ENCODE measurements at places on chromosomes 3 and 15.

DNA sequence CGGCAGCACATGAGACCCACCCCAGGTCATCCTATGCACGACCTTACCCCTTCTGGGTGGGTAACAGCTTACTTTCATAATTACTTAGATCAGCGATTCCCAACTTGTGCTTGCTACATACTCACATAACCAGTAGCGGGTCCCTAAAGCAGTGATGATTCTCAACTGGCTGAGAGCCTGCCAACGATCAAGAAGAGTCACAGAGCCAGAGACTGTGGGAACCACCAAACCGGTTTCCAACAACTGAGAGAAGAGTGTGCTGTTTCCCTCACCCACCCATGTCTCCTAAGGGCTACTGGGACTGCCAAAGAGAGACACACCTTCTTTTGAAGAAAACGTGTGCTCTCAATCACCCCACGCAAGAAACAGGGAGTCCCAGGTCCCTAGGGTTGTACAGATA, 12.0 kb upstream of the XXYLT1 start:
- DNase-seq = no peak

DNA sequence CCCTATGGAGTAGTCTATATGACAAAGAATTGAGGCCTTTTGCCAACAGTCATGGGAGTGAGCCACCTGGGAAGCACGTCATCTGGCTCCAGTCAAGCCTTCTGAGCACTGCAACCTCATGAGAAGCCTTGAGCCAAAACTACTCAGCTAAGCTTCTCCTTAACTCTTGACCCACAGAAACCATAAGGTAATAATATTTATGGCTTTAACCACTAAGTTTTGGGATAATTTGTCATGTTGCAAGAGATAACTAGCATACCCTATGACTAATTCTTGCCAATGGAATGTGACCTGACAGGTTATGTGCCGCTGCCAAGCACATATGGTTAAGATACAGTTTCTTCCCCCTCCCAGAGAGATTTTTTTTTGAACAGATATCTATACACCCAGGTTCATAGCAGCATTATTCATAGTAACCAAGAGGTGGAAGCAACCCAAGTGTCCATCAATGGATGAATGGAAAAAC, 11.8 kb upstream of the SLC6A11 start:
- no peak for DNase-seq

GRCh38 chr3:38141173-38141951, 2.9 kb downstream of the MYD88 start:
- no peak for DNase-seq

DNA sequence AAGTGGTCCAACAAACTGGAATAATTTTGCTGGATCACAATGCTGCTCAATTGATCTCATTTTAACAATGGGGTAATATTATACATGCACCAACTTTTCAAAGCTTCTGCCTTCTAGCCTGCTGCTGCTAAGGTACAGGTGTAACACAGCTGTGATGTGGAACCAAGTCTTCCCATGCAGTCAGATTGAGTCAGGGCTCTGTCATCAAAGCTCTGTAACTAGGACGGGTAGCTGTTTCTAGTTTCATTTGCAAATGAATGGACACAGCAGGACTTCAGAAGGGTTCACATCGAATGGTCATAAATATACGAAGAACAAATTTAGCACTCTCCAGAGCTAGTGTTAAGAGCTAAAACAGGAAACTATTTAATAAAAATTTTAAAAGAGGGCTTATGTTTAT, 189.2 kb downstream of the USP13 start:
- no peak for DNase-seq

GRCh38 chr15:65904301-65904700, 35.0 kb downstream of the RAB11A start:
- no peak for DNase-seq

DNA sequence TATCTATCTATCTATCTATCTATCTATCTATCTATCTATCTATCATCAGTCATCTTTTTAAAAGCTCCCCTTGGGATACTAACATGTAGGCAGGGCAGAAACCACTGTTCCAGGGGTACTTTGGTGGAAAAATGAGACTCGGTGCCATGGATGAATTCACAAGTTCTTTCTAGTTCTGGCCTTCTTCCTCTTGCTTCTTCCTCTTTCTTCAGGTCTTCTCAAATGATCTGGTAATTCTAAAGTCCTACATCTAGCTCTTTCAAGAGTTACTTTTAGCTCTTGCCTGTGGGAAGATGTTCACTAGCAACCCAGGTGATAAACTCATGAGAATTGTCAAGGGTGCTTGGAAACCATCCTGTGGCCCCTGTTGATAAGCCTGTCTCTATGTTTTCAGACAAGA, 168.5 kb upstream of the TBC1D5 start:
- no peak for DNase-seq

- no peak for DNase-seq
Measured at GRCh38 chr15:45027220-45027619, 4.2 kb downstream of the SORD start.

GRCh38 chr3:112979244-112979832, 4.4 kb upstream of the CD200R1 start:
- no peak for DNase-seq

DNA sequence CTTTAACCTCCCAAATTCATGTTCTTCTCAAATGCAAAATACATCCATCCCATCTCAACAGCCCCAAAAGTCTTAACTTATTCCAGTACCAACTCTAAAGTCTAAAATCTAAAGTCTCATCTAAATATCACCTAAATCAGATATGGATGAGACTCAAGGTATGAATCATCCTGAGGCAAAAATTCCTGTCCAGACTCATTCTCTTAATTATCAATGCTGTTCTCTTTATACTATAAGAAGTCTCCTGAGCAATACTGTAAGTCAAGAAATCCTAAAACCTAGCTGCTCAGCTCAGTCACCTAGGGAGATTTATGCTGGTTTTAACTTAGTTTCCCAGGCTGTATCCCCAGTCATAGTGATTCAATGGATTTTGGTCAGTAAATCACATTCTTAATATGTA, 11.1 kb downstream of the RAD18 start:
- DNase-seq = no peak

DNA sequence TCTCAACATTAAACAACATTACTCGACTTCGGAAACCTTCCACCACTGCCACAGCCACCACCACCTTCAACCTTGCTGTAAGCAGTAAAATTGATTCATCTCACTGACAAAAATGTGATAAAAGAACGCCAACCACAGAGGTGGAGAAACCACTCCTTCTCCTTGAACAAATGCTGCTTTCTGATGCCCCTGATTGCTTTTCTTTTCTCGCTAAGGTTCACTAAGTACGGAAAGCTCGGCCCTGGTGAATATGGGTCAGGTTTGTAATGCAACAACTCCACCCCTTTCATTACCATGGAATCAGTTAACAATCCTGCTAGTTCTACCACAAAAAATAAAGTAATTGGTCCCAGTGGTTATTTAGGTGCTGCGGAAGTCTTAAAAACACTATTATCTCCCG, 44.9 kb downstream of the MEIS2 start:
- no peak for DNase-seq

DNA sequence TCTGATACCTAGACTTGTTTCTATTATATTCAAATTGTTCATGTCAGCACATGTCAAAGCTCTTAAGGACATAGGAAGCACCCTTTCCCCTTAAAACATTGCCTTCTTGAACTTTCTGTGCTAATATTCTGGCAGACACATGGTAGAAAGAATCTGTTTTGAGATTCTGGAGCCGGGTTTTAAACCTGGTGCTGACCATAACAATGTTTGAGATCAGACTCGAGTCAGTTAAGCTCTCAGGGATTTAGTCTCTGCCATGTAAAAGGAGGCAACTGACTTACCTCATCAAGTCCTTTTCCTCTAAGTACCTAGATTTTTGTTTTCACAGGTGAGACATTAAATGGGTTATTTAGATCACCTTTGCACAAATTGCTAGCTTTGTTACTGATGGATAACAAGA, 38.9 kb downstream of the RBMS3 start:
- no peak for DNase-seq

- DNase-seq = no peak
Measured at GRCh38 chr3:29609328-29609811, 328.5 kb downstream of the RBMS3 start.

DNA sequence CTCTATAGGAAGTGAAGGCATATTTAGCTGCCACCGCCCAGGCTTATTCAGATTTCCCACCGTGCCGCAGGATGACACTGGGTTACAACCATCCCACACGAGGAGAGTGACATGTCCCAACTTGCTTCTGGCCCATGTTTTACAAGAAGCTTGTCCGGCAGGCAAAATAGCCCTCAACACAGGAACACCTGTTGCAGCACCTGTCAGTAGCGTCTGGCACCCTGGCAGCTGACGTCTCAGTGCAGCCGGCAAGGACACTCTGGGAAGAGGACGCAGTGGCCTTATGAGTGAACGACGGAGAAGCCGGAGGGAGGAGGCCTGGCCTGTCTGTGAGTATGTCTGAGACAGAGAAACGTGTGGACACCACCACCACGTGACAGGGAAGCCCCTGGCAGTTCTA, 32.1 kb downstream of the FAM174B start:
- no peak for DNase-seq

DNA sequence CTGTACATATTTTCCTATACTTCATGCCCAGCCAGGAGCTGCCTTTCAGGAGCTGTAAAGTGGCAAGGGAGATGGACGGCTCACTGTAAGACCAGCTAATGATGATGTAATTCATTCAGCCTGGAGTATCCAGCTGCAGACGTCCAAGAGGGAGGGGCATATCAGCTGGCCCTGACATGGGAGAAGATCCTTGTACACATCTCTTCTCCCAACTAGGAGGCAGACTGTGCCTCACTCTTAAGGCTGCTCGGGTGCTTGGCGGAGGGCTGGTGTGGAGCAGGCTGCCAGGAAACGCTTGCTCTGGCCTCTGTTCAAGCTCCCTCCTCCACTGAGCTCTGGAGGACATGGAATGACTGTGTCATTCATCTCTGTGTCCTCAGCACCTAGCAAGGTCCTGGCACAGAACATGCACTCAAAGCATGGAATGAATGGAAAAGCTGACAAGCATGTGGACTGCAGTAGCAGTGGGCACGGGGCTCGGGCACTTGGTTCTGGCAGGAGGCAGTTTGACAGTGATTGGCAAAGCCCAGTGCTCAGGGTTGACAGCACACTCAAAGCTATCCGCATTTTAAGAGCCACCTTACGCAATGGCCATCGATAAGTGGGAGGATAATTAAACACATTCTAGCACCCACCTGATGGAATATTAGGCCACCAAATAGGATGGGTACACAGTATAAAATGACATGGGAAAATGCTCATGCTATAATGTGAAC, 72.4 kb downstream of the TBC1D2B start:
- no peak for DNase-seq

DNA sequence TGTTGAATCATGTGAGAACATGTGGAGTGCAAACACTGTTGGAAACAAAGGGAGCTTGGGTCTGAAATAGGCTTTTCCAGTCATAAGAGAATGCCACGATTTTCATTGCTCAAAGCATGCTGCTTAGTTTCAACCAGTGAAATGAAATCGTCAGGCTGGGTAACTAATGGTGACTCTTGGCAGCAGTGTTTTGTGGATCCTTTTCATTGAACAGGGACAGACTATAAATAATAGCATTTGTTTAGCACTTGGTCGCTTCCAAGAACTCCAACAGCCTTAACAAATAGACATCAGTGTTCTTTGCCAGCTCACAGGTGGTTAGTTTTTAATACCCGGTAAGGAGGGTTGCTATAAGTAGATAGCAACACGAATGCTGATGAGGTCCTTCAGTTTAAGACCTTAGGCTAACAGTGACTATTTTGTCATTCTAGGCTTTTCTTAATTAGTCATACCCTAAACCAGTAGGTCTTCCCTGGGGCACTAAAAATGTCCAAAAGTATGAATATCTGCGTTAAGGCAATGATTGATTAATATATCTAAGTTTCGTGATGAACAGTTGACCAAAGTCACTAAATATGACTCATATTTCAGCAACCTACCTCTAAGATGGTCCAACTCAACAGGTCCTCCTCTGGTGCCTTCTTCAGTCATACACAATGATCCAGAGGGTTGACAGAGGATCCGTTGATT, 15.8 kb downstream of the TP63 start:
- no peak for DNase-seq

DNA sequence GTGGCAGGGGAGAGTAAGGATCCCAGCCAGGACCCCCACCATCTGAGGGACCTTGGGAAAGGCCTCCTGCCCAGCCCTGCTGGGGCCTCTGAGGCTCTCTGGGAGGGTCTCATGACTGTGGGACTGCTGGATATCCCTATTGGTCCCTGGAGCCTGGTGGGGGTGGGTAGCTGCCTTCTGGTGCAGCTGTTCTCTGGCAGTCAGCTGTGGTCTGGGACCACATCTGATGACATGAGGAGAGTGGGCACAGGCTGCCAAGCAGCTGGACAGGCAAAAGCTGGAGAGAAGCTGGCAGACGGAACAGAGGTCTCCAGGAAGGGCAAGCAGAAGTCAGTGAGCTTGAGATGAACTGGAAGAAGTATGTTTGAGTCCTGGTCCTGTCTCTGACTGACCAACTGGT, 22.4 kb downstream of the PLEKHO2 start:
- no peak for DNase-seq

DNA sequence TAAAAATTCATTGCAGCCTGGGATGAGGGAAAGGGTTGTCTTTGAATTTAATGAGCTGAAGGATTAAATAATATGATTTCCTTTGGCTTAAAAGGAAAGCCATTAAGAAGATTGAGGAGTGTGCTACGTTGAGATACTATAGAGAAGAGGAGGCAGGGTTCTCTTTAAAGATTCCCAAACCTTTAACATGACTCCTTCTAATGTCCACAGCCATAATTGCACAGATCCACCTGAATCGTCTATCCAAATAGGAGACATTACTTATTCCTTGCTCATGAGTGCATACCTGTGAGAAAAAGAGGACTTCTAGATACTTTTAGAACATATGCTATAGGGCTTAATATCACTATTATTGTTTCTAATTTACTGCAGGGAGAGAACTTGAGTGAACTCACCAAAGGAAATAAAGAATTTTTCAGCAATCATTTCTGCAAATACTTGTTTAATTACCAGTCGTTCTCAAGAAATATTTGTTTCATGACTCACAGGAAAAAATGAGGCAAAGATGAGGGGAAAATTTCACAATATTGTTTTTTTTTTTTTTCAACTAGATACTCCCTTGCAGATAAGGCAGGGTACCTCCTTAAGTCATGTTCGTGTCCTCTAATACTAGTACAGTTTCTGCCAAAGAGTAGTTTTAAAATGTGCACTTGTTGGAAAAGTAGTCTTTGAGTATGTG, 8.9 kb upstream of the SUCNR1 start:
- no peak for DNase-seq

- no peak for DNase-seq
Measured at GRCh38 chr15:66948294-66948693, 117.1 kb upstream of the SMAD3 start.
